Gastroesophageal sphincter (tissue), 4 donors: ENCODE measurements at places on chromosomes 1 and 21.

DNA sequence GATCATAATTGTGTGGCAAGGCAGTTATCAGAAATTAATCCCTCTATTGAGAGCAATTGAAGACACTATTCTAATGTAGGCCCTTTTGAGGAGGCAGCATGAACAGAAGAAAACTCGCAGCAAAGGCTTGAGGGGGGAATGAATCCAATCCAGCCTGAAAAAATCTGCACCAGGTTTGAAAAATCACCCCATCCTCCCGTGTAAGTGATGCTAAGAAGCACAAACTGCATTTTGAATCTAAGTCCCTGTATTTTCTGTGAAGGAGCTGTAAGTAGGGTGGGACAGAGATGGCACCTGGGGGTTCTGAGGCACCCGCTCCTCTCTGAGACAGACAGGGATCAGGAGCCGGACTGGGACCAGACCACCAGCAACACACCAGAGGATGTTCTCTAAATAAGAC is at the start of gene CRB1:
TSS of gene CRB1 (plus strand) at position 241 of the 400 bp plus-strand sequence. CDS start 161 bp downstream, outside the sequence.
- no peak for ATAC-seq

GRCh38 chr1:214332946-214333798 is 52.2 kb downstream of the SMYD2 start:
- peak; percentile 34 for ATAC-seq

- ATAC-seq = no peak
Observed at GRCh38 chr1:202590126-202590525, 120.1 kb downstream of the SYT2 start.

DNA sequence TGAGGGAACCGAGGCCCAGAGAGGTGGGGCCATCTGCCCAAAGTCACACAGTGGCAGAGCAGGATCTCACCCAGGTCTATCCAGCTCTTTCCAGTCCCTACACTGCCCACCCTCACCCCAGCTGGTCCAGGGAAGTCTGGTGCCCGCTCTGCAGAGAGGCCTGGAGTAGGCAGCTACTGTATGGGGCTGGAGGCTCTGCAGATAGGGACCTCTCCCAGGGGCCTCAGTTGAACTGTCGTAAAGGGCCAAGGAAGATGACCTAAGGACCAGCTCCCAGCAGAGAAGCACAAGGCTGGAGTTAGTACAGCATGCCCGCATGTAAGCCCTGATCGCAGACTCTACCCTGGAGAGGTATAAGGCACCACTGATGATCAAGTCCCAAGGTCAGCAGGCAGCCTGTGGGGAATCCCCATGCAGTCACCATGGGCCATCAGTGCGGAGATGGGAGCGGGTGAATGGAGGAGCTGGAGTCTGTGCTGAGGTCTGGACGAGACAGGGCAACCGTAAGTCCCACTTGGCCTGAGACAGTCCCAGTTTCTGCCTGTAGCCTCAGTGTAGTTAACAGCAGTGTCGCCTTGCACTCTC is 320.2 kb downstream of the MATN1 start:
- ATAC-seq = no peak

DNA sequence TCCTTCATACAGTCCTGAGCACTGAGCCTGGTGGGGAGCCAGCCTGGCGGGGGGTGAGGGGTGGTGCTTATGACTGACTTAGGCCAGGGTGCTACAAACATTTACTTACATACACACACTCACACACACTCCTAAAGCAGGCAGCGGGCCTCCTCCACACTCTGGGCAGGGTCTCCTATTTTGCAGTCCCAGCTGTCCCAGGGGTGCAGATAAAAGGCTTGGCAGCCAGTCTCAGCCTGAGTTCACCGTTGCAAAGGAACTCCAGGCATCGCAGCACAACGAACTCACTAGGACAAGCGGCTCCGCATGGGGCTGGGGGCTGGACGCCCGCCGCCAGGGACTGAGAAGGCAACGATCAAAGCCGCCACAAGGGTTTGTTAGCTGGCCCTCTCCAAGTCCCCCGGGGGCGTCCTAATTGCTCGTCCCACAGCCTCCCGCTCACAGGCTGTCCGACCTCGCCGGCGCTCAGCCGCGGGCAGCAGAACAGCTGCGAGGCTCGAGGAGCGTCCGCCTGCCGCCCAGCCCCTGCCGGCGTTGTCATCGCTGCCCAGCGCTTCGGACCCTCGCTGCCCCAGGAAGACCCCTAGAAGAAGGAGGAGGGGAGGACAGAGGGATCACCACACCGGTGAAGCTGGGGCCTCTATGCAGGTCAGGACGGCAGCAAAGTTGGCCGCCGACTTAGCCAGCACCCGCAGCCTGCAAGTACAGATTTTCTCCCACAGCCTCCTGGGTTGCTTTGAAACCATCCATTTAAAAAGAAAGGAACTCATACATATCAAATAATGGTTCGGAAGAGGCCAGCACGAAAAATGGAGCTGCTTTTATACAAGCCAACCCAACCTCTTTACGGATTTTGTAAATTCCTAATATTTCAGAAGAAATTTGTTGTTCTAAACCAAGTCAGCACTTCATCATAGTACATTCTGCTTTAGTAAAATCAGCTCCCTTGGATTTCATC is 6.2 kb downstream of the BARHL2 start:
- ATAC-seq = peak; percentile 17

DNA sequence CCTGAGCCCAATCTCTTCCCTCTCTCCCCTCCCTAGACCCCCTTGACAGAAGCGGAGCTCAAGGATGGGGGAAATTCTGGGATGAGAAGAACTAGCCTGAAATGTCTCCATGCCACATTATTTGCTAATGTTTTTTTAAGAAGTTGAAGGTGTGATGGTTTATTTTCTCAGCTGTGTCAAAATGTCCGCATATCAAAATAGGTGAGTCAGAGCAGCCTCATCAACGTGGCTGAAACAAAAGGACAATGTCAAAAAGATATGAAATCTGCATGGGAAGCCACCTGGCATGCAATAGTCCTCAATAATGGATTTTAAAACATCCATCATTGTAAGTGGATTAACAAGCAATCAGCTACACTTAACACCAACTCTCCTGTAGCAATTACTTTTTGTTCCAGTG is 101.4 kb downstream of the BEND5 start:
- no peak for ATAC-seq

- peak; percentile 87 for ATAC-seq
Observed at GRCh38 chr1:50978144-50978851, 8.3 kb downstream of the CDKN2C start.

DNA sequence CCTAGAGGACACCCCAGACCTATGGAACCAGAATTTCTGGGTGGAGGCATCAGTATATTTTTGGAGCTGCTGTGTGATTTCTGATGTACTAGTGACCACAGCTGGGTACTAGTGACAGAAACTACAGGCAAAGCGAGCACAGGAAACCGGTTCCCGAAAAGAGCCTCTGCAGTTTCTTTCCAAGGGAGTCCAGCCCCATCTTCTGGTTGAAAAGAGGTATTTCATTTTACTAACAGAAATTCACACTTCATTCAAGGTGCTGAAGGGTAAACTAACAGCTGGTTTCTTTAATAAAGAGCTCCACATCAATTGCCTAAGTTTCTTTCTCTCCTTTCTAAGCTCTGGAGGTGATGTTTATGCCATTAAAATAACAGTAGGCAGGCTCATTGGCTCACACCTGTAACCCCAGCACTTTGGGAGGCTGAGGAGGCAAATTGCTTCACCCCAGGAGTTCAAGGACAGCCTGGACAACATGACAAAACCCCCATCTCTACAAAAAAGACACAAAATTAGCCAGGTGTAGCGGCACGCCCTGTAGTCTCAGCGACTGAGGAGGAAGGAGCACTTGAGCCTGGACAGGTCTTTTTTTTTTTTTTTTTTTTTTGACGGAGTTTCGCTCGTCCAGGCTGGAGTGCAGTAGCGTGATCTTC is 22.0 kb downstream of the THAP3 start:
- ATAC-seq = peak; percentile 64

DNA sequence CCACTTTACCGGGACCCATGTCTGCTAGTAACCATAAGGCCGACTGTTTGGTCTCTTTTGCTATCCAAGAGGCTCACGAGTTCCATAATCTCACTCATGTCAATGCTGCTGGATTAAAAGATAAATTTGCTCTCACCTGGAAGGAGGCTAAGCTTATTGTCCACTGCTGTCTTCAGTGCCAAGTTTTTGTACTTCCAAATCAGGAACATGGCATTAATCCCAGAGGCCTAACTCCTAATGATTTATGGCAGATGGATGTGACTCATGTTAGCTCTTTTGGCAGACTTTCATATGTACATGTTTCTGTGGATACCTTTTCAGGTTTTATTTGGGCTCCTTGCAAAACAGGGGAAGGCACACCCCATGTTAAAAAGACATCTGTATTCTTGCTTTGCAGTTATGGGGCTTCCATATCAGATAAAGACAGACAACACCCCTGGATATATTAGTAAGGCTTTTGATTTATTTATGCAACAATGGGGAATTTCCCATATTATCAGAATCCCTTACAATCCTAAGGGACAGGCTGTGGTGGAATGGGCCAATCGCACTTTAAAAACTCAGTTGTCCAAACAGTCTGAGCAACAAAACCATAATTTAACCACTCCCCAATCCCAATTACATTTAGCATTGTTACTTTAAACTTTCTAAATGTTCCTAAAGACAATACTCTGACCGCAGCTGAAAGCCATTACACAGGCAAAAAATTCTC is 162.7 kb downstream of the IER5 start:
- ATAC-seq = no peak

DNA sequence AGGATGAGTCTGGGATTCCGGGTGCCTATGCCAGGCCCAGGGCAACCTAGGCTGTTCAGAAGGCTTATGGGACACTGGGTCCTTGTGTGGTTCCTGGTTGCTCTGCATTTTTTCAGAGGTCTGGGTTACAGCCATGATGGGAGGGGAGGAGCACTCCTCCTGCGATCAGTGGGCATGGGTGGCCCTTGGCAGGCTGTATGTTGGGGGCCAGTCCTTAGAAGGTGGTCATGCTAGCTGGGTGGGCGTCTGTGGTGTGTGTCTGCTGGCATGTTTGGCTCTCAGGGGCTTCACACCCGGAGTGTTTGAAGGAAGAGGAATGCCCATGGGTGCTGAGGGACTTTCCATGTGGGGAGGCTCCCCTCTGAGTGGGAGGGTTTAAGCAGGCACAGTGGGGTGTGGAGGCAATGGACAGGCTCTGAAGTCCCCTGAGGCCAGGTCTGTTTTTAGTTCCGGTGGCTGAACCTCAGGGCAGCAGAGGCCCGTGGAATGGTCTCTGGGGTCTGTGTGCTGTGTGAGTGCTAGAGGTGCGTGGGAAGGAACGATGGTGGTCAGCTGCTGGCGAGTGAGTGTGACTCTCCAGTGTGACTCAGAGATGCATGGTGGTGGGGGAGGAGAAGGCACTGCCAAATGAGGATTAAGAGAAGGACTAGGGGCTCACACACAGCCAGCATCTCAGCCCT is 25.3 kb downstream of the CACNA1E start:
- ATAC-seq = no peak

- ATAC-seq = no peak
Observed at GRCh38 chr1:112188611-112189010, 199.1 kb upstream of the KCND3 start.

GRCh38 chr1:222582099-222582774 is 7.5 kb downstream of the TAF1A start:
- ATAC-seq = no peak

DNA sequence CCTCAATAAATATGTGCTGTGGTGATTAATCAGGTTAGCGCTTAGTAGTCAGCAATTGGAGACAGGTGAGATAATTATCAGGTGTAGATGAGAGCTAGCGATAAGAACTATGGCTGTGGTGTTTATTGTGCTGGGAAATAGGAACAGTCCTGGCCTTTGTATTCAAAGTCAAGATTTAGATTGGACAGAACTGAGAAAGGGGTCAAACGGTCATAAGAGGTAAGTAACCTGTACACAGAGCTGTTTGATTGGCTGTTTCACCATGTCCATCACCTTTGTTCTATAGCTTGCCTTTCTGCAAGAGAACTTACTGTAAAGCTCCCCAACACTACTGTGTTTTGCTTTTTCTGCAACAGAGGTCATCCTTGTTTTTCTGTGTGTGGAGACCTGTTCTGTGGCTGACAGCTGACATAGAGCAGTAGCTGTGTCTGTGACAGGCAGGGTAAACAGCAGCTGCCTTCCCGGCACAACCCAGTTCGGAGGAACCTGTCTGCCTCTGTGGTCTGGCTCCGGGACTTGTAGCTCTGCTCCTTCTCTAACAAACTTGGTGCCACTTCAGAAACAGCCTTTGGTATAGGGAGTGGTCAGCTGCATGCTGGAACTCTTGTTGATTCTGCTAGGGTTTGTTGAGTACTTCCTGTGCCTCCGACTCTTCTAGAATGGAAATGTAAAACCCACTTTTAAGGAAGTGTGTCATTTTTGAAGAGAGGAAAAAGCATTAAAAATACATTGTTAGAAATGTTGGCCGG is 21.1 kb upstream of the CDC42 start:
- ATAC-seq = peak; percentile 41

GRCh38 chr1:84995484-84996334 is 1.2 kb downstream of the MCOLN2 start:
- ATAC-seq = no peak

DNA sequence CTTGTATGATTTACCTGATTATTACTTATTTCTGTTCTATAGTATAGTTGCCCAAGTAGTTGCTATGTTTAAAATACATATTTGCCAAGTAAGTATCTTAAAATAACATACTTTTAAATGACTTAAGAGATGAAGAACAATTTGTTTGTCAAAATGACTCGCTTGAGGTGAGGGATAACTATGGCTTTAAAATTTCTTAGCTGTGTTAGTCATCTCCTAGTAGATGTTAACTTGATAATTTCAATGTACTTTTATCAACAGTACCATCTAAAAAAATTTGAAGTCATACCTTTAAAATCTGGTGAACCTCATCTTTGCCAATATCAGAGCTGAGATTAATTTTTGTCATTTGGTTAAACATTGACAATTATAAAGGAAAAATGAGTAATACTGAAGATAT is 37.7 kb downstream of the ODR4 start:
- ATAC-seq = no peak

- ATAC-seq = no peak
Observed at GRCh38 chr1:9718006-9718680, 66.6 kb downstream of the PIK3CD start.
